ENCODE measurements at places on chromosomes 3 and 15. TPM values are rescaled to one million over a fixed set of nuclear protein-coding genes. Genes with fewer than 3 reads are reported as not detected.

The HTR3C gene
- not detected for total RNA-seq

DNA sequence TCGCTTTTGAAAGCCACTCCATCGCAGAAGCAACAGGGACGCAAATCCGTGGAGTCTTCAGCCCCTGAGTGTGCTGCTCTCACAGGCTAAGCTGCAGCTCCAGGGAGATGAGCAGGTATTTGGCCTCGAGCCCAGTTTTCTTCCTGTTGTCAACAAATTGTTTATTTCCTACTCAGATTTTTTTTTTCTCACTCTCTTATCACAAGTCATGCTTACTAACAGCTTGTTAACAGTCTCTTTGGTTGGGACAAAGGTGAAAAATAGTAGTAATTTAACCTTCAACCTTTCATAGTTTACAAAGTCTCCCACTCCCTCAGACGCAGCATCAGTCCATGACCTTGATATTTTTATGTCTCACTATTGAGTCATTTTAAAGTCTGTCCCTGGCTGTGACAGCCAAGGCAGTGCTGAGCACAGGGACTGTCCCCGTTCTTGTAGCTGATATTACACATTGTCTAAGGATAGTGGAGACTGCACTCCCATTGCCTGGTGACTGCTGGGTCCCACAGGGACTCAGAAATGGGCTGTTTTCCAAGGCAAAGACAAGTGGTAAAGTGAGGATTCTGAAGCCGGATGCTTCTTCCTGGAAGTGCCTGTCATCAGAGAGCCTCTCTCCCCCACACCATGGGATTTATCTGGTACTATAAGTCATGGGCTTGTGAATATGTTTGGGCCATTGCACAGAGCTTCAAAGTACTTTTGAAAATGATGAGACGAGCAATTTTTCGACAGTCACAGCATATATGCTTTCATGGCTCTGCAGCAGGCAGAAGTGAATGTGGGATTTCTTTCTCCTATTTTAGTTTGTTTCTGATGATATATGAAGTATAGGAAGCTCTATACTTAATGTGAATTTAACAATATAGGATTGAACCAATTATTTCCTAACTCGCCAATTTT, 59.8 kb upstream of the UNC13C start:
- no peak overlapping the region for H3K27ac ChIP-seq
- H3K4me3 ChIP-seq: no peak overlapping the region

DNA sequence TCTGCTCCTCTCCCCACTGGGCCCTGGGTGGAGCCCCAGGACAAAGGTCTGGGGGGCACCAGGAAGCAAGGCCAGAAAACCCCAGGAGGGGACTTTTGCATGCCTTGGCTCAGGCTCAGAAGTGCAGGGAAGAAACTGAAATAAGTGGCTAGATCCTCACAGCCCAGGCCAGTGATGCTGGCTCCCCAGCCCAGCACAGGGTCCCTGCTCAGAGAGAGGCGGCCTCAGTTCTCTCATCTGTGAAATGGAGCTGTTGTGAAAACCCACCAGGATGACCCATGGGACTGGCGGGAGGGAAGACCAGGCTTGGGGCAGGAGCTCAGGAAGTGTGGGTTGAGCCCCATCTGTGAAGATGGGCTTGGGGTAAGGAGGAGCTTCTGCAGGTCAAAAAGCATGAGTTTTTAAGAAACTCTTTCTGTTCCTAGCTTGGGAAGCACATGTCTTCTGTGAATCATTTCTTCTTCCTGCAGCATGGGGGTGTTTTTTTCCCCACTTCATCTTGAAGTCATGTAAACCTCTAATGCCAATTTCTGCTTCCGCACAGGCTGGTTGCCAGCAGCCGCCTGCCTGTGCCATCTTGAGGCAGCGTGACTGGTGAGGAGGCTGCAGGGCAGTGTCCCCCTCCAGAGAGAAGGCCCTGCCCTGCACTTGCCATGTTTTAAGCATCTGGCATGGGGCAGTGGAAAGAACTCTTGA, 118.6 kb downstream of the SMAD6 start:
- H3K4me1 ChIP-seq: no peaks in the 10 kb centered on the region
- no peak for DNase-seq

DNA sequence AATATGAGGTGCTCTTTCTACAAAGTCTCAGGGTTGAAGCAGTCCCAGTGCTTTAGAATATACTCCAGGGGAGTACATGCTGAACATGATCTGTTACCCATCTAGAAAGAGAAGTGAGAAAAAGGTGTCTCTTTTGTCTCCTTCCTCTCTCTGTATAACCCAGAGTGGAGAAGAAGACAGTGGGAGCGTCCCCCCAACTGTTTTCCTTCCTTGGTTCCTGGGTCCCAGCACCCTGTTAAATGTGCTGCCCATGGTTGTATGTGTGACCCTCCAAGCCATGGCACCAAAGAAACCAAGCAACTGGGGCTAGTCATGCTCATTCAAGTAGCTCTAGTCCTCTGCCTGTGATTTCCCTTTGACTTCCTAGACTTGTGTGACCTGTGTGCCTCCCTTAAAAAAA, 683.7 kb downstream of the TBL1XR1 start:
- no peak overlapping the region for H3K4me3 ChIP-seq
- no peak for DNase-seq
- H3K27me3 ChIP-seq: no peaks in the 10 kb centered on the region
- H3K36me3 ChIP-seq: peaks cover 24% of the 10 kb centered on the region
- H3K27ac ChIP-seq: no peak overlapping the region
